NCI-H187 (cell line): ENCODE measurements at places on chromosomes 3 and 15.

DNA sequence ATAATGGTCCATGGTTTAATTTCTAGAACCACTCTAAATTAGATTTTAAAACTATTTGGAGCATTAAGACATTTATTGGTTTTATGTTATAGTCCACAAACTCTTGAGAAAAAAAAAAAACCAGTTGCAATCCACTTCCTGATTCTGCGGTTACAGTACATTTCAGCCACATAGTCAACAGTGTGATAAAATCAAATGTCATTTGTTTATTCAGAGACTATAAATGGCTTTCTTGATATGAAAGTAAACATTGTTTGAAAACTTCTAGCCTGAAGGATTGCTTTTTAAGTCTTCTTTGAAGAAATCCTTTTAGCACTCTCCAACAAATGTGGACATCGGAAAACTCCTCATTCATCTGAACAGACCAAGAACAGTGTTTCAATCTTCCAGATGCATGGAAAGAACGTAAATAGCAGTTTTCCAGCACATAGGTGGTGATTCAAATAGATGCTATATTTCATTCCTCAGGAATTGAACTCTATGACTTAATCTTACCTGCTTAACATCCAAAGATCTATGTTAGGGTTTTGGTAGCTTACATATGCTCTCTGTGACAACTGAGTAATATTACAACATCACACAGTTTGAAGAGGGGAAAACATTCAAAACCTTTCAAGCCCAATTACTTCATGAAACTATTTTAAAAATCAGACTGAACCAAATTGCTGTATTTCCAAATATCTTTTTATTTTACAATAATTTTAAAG, 87.8 kb upstream of the UBE2E2 start:
- no peak for DNase-seq

DNA sequence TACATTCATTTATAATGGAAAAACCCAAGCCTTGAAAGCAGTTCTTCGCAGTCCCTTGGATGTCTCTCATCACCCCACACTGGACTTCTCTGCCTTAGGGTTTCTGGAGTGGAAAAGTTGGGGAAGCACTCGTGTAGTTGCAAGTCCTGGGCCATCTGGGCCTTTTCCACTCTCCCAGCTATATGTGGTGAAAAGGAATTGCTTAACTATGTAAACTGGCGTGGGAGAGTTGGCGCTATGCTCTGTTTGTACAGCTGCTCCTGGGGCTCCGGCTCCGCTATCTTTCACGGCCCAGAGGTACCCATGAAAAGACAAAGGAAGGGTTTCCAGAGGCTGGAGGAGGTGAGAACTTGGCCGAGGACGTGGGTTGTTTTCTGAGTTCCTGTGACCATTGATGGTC, 81.1 kb upstream of the MYZAP start:
- DNase-seq = peak; percentile 17

GRCh38 chr3:149004622-149005021, 13.3 kb downstream of the GYG1 start:
- DNase-seq = no peak

DNA sequence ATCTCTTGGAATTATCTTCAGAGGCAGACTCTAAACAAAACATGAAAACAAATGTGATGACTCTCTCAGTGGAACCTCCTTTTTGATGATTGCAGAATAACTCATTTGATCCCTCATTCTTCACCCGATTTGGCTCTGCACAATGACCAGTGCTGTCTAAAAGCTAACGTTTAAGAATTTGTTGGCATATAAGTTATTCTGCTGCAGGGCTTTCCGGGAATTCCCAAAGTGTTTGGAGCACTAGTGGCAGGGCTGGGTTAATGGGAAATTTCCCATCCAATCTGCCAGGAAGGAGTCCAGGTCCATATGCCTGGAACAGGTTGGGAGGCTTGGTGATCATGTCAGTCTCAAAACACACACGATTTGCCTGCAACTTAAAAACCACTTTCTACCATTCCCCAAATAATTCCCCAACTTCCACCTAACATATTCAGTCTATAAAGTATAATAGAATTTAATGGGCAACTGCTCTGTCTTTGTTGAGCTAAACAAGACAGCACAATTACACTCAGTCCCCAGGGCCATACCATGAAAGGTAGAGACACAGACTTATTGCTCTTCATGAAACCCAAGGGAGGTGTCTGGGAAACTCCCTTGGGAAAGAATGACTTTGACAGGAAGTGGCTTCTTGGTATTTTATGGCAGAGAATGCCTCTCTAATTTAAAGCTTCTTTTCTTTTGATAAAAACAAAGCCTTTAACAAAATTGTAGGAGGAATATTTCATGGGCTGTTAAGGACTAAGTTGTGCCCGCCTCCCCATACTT, 38.0 kb downstream of the ARRDC4 start:
- no peak for DNase-seq

- no peak for DNase-seq
These were observed 56.8 kb upstream of the ABI3BP start for GRCh38 chr3:101050046-101050445.

DNA sequence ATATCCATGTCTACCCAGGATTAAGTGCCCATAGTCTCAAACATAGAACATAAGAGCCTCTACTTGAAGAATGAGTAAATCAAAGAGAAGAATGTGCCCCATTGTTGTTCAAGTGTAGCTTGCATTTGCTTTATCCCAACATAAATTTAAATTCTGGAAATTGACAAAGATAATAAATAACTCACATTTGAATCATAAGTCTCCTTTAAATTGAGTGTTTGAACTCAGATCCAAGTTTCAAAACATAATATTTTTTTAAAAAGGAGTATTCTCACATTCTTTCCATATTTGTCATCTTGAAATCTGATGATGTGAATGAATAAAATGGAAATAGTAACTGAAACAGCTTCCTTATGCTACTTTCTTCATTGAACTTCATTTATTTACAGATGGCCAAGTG, 135.2 kb downstream of the MECOM start:
- DNase-seq = no peak

GRCh38 chr15:56919031-56919608, 676 bp downstream of the TCF12 start:
- DNase-seq = no peak

DNA sequence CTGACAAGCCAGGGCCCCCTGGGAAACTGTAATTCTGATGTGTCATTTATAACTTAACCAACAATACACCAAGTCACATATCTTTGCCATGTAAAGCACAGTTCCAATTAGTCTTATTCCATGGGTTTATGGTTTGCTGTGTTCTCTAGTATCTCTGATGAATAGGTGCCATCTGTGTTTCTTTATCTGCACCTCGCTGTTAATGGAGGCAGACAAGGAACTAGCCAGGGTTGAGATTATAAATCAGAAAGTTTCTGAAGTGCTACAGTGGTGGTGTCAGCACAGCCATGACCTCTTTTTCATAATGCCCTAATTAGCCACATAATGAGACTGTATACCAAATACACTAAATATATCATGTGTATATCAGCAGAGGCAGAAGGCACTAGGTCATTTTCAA, 866.4 kb downstream of the PLOD2 start:
- no peak for DNase-seq

GRCh38 chr3:86654806-86655460, 336.0 kb downstream of the VGLL3 start:
- no peak for DNase-seq

DNA sequence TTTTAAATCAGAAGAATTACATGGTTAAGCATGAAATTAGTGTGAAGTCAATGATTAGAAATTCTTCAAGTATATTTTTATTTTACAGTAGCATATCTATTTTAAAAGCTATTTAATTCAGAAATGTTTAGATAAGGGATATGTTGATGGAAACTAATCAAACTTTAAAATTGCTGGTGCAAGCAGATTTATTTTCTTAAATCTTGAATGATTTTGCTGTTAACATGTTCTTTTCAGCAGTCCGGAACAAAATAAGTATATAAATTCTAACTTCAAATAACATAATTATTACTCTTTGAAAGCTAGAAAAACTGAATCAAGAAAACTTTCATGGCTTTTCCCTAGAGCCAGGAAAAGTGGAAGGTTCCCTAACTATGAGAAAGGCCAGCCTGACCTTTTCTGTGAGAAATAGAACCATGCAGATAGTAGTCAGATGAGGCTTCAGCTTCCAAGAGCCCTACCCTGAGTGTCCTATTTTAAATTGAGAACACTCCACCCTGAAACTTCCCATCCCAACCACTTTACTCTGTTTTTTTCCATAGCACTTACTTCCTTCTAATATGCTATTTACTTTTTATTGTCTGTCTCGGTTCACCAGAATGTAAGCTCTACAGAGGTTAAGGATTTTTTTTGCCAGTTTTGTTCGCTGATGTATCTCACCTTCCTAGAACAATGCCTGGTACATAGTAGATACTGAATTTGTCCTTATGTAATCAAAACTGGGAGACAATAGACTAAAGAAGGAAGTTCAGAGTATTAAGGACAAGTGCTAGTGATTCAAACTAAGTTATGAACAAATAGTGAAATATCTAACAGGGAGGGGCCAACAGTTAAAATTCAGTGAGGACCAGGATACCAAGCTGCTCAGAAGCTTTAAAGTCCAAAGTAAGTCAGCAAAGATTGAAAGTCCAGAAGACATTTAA, 66.8 kb downstream of the CD200R1L start:
- no peak for DNase-seq

DNA sequence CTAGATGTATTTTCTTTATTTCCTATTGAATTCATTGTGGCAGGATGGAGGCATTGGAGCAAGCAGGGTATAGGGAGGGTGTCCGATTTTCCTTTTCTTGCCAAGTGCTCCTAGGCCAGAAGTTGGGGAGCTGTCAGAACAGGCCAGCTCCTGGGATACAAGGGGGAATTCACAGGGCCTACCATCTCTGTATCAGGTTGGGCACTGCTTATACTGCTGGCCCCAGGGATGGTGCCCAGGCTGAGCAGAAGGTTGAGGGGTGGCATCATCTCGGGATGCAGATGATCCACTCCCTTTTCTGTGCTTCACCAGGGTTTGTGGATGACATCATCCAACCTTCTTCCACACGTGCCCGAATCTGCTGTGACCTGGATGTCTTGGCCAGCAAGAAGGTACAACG, 79.5 kb downstream of the PCCB start:
- DNase-seq = no peak

GRCh38 chr15:74884428-74885223, 5.2 kb upstream of the MPI start:
- DNase-seq = no peak

- DNase-seq = peak; percentile 22
These were observed 10.6 kb downstream of the XXYLT1 start for GRCh38 chr3:195260280-195260905.

DNA sequence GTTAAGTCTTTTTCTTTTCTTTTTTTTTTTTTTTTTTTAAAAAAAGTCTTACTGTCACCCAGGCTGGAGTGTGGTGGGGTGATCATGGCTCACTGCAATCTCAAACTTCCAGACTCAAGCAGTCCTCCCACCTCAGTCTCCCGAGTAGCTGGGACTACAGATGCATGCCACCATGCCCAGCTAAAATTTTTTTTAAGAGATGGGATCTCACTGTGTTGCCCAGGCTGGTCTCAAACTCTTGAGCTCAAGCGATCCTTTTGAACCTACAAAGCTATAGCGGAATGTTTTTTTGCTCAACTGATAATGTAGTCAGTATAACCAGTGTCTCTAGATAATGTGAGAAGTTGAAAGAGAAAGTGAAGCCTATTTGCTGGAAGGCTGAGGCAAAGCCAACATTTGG, 3.9 kb upstream of the IGF2BP2 start:
- no peak for DNase-seq

DNA sequence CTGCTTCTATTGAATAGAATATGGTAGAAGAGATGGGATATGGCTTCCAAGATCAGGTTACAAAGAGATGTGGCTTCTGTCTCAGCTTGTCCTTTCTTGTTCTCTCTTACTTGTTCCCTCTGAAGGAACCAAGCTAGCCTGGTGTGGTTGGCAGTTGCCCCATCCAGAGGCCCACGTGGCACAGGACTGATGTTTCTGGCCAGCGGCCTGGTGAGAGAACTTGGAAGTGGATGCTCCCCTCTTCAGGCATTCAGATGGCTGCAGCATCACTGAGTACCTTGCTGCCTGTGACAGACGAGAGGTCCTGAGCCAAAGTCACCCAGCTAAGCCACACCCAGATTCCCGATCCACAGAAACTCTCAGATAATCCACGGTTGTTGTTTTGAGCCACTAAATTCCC, 183.6 kb downstream of the NSMCE3 start:
- DNase-seq = no peak

DNA sequence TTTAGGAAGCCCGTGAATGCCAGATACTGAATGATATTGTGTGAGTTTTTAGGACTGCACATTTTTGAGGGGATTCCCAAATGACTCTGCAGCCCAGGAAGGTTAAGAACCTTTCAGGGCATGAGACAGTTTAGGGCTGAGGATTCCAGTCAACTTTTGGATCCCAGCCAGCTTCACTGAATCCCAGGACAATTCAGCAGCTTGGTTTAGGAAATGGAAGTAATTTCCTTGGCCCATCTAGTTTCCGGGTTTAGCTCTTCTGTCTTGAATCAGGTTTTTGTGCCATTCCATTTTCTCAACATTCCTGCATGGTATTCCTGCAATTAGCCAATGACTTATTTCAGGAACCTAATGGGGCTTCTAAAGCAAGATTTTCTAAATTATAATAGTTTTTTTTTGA, 253.9 kb downstream of the LSAMP start:
- DNase-seq = no peak

- DNase-seq = no peak
These were observed 946.0 kb downstream of the IGSF11 start for GRCh38 chr3:118088696-118089095.

DNA sequence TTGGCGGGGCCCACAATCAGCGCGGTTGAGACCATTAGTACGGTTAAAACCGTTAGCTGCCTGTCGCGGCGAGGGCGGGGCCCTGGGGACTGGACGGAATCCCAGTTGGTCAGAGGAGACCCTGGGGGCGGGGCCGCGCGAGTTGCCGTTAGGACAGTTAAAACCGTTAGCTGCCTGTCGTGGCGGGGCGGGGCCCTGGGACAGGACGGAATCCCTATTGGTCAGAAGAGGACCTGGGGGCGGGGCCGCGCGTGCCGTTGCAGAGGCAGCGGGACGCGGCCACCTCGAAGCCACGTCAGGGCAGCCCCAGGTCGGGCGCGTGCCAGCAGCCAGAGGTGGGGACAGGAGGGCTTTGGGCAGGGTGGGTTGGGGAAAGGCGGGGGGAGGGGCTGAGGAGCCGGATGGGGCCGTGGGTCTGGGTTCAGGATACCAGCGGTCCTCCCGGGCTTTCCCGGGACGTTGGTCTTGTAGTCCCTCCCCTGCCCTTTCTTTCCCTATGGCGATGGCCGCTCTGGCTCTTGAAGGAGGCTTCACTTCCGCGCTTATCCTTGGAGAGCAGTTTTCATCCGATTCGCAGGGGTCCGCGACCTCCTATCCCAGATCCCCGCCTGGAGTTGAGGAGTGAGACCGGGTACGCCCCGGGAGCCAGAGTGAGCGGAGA, 28.0 kb downstream of the KLHDC8B start:
- DNase-seq = no peak

GRCh38 chr3:144585953-144586352, 614.3 kb downstream of the DIPK2A start:
- no peak for DNase-seq

- DNase-seq = no peak
These were observed 13.2 kb downstream of the C3orf22 start for GRCh38 chr3:126545544-126545943.
